Islet precursor cell (in vitro differentiated cells): ENCODE measurements at places on chromosomes 3 and 15.

DNA sequence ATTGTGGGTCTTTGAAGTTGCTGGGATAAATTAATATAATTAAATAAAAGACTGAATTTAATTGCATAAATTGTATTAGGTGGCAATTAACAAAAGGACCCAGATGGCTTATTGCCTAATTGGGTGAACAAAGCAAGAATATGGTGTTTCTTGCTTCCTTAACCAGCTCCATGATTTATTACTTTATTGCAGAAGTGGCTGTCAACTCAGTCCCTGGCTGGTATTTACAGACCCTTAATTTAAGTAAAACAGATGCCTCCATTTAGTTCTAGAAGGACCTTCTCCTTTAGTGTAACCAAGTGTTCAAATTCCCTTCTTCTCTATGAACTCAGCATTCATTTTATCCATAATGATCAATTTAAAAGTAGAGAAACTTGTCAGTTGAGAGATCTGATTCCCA is 35.1 kb downstream of the DPH3 start:
- no peak for DNase-seq

DNA sequence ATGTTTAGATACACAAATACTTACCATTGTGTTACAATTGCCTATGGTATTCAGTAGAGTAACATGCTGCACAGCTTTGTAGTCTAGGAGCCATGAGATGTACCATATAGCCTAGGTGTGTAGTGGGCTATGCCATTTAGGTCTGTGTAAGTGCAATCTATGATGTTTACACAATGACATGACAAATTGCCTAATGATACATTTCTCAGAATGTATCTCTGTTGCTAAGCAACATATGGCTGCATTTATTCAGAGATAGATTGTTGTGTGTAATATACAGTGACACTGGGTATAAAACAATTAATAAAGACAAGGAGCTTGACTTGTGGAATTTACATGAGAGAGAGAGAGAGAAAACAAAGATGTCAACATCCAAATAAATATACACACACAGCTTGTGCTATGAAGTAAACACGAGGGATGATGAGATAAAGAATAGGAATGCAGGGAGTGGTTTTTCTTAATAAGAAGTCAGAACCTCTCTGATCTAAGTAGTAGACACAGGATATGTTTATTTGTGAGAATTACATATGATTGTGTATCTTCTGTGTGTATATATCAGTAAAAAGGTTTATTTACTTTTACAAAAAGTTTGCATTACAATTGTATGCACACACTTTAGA is 110.0 kb downstream of the KCNAB1 start:
- no peak for DNase-seq

DNA sequence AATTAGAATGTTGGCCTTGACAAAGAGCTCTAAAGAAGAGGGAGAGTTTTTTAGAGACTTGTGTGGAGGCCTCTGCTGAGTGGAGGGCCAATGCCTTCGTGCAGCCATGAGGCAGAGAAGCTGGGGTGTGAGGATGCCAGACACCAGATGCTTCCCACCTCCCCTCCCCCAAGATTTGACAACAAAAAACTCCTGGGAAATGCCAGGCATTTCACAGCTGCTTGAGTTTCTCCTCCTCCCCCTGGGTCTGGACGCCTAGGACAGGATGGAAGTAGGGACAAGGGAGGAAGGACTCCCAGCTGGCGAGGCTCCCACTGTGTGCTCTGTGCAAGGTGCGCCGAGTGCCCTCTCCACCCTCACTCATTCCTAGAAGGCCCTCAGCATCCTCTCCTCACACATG is 20.1 kb downstream of the TGM4 start:
- DNase-seq = no peak

DNA sequence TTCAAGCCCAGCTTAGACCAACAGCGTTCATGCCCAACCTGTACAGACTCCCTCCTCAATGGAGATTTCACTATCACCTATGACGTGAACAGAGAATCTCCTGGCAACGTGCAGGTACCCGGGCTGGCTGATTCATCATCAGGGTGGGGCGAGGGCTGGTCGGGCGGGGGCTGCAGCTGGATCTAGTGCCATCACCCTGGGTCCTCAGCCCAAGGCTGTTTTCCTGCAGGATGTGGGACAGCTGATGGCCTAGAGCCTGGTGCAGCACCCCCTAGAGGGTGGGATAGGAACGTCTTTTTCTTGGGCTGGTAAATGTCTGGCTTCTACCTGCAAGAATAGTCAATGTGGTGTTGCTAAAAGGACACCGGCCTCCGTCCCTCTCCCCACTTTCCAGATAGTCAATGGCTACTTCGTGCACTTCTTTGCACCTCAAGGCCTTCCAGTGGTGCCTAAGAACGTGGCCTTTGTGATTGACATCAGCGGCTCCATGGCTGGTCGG is 4.4 kb downstream of the ITIH3 start:
- DNase-seq = peak; percentile 73

DNA sequence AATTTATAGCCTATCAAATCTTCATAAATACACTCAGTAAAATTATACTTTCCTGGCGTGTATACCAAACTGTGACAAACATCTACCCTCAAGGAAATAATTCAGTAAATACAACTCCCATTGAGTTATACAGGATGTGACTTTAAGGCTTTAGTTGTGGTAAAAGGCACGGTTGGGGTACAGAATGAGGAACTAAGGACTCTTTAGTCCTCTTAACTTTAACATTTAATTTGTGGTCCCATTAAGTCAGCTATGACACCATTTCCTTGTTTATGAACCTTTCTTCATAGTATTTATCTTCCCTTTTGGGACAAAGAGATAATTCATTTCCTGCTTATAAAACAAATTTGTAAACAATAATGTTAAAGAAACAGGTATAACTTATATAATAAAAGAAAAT is 30.2 kb downstream of the IFT80 start:
- DNase-seq = no peak

GRCh38 chr15:56325186-56325585 is 40.0 kb upstream of the TEX9 start:
- no peak for DNase-seq

DNA sequence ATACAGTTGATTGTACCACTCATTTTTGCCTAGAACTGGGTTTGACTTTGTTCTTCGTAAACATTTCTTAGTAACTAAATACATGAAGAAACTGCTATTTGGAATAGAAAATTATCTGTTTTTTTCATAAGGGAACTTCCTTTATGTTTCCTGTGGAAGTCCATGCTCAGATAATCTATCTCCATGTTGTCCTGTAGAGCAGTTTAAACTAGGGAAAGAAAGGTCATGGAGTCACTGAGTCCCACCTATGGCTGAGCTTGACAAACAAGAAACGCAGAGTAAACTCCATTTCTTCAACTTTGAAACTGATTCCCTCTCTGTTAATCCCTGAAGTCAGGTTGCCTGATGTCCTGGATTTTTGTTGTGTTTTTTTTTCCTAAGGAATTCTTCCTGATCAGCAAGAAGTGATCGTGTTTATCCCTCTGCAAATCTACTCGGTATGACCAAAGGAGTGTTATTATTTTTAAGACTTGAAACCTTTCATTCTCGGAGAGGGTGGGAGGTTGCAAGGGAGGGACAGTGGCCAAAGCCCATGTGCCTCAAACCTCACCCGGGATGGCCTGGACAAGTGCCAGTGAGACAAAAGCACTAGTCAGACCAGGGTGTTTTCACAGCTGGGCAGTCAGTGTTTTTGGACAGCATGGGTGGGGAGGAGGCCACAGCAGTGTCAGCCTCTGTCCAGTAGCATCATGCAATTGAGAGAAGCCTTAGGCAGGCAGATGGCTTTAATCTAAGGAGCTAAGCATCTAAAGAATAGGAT is 129.8 kb upstream of the PHLDB2 start:
- DNase-seq = no peak

DNA sequence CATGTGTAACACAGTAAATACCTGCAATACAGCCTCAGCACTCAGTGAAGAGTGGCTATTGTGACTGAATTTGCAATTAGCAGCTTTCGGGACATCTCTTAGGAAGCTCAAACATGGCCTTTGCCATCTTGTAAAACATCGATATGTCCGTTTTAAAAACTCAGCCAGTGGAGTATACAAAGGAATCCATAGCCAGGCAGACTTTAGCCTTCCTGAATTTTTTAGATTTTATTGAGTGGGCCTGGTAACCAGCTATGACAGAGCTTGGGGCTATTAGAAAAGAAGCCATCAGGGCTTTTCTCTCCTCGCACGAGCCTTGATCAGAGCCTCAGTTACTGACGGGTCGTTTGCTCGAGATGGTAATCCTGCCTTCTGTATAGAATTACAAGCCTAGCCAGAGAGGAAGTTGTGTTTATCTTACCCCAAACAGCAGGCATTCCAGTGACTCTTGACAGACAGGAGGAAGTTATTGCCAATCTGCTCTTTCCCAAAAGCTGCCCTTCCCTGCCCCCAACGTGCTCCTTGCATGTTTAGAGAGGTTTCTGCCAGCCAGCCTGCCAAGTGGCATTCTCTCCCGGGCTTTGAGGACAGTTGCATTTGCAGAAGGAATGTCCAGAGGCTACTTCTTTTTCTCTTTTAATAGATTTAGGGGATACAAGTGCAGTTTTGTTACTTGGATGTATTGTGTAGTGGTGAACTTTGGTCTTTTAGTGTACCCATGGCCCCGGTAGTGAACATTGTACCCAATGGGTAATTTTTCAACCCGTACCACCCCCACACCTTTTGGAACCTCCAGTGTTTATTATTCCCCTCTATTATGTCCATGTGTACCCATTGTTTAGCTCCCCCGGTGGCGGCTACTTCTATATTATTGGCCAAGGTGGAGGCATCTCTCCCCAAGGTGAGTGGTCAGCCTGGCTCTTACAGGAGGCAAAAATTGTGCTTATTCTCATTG is 40.6 kb downstream of the ITPR1 start:
- DNase-seq = peak; percentile 66

DNA sequence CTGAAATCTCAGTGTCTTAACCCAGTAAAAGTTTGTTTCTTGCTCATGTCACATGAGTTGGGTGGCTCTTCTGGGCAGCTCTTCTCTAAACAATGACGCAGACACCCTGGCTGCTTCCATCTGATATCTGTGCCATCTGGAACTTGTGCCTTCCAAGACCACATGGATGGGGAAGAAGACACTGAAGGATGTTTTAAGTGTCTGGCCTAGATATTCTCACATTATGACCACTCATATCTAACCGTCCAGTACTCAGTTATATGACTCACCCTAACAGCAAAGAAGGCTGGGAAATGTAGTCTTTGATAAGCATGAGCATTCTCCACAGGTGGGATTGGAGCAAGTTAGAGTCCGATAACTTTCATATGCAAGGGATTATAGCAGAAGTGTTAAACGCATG is 66.4 kb downstream of the RYR3 start:
- DNase-seq = no peak

DNA sequence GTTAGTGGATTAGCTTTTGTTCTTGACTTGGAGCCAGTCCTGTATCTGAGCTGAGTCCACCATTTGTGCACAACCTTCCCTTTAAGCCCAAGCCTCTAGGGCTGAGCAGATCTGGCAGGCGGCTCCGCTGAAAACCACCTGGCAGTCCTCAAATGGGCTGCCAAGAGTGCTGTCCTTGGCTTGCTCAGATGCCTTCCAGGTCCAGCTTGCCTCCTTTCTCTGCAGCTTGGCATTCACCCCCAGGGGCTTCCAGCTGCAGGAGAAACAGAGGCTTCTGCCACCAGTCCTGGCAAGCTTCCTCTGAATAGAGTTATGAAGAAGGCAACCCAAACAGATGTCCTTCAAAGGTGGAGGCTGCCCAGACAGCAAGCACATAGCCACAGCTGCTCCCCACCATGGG is 96.7 kb downstream of the LRTM1 start:
- DNase-seq = no peak

- no peak for DNase-seq
These were observed 261.0 kb downstream of the MFSD1 start for GRCh38 chr3:159062734-159063410.

DNA sequence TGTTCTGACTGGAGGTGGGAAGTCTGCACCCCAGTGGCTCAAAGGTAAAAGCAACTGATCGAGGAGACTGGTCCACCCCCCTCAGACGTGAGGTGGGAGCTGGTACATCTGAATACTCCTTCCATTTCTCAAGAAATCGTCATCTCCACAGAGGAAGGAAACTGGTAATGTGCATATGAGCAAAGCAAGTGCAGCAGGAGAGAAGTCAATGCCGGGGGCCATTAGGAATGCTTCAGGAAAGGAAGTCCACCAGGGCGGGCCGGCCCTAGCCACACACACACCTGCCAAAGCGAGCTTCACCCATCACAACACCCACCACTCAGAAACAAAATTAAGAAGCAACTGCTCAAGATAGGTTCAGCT is 8.5 kb downstream of the TBC1D2B start:
- no peak for DNase-seq

DNA sequence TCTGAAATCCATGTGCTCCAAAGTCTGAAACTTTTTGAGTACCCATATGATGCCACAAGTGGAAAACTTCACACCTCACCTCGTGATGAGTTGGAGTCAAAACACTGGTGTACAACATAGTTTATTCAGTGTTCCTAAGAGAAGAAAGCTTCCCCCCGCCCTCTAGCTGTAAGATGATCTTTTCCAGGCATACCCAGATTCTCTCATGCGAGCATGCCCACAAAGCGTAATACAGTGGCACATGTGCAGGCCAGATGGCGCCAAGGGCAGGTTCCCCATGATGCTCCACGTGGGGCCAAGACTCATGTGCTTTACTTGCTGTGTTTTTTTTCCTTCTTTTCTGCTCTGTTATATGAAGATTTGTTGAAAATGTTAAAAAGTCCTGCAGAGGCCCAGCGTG is 104.9 kb upstream of the LRRFIP2 start:
- DNase-seq = no peak

- DNase-seq = no peak
These were observed 64.5 kb downstream of the TCF12 start for GRCh38 chr15:56982987-56983386.

GRCh38 chr3:31729082-31729481 is 196.4 kb downstream of the STT3B start:
- no peak for DNase-seq

- DNase-seq = no peak
These were observed 13.0 kb downstream of the ANPEP start for GRCh38 chr15:89801471-89802195.

DNA sequence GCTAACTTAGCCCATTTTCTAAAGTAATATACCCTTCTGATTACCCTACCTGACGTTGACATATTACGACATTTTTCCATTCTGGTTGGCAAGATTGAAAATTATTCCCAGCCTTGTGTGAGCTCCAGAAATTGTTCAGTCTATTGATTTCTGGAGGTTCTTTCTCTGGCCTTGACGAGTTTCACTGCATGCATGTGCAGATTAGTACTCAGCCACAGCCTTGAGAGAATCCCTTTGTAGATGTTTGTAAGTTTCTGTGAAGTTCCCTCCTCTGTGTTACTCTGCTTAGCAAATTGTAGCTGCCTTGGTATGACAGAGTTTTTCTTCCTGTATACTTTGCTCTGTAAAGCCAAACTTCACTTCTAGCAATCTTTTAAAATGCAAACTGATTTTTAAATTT is 27.5 kb downstream of the TRIM69 start:
- DNase-seq = no peak
